ENCODE measurements at places on chromosomes 6 and 20.

GRCh38 chr6:8642131-8642530, 206.8 kb upstream of the SLC35B3 start:
- no peak for DNase-seq
- H3K36me3 ChIP-seq = no peaks in the 10 kb centered on the region
- no peaks in the 10 kb centered on the region for H3K27me3 ChIP-seq

DNA sequence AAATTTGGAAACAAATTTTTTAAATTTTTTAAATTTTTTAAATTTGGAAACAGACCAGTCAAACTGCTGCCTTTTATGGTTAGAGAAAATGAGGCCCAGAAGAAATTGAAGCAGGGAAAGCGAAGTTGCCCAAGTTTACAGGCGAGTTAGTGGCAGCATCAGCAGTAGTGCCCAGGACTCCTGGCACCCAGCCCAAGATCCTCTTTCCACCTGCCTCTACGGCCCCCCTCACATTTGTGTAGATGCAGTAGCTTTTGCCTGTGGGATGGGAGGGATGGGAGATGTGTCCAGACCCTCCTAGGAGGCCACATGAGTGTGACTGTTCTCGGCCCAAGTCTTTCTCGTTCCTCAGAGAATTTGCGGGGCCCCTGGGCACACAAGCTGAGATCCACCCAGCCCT, 49.8 kb downstream of the HNF4A start:
- H3K36me3 ChIP-seq = no peaks in the 10 kb centered on the region
- DNase-seq = no peak
- H3K4me1 ChIP-seq = no peaks in the 10 kb centered on the region

DNA sequence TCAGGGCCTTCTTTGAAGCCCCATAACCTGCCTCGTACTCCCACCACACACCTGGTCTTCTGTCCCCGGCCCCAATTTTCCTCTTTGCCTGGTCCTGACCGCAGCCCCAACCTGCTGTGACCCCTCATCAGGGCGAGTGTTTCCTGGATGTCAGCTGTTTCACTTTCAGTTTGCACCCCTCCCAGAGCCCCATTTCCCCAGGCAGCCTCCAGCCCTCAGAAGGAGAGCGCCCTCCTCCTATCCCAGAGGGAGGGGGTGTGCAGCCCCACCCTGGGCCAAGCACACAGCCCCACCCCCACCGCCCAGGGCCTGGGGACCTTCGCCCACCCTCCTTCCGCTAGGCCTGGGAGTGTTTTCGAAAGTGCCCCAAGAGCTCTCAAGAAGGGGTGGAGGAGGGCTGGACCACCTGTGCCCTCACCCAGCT, 1.5 kb downstream of the BAK1 start:
- peak overlapping the region; percentile 81 for H3K27ac ChIP-seq
- H3K36me3 ChIP-seq = peaks cover 41% of the 10 kb centered on the region
- no peaks in the 10 kb centered on the region for H3K27me3 ChIP-seq
- peak; percentile 80 for DNase-seq

DNA sequence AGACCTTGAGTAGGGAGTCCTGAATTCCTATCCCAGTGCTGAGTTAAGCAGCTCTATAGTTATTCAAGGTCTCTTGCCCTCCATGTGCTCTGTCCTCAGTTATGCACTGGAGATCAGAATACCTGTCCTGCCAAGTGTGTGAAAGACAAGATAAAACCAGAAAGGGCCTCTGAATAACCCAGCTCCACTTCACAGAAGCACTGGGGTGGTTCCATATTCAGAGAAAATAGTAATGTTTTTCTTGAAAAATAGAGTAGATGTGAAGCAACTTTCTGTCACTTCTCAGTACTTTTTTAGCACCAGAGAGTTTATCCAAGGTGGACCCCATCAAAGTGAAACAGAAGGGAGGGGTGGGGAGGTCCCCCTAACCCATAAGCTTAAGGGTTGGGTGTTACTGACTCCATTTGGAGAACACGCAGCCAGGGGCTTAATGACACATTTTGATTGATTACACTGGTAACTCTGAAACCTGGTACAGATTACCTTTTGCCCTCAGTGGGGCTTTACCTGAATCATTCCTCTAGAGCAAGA, 509.8 kb upstream of the JARID2 start:
- H3K27me3 ChIP-seq = no peaks in the 10 kb centered on the region
- H3K4me3 ChIP-seq = no peak overlapping the region
- no peaks in the 10 kb centered on the region for H3K36me3 ChIP-seq
- no peak for DNase-seq

DNA sequence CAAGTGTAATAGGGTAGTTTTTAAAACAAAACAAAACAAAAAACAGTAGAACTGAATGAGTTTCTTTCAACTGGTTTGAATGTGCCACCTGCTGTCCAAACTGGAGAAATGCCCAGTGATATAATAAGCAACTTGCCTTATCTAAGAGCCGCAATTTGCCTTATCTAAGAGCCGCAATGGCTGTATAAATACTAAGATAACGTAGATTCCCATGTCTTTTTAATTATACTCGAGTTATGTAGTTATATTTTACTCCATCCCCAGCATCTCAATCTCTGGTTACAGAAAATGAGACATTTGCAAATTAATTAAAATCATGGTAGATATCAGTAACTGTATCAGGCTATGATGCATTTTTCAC, 67.2 kb downstream of the RPP40 start:
- H3K4me3 ChIP-seq = no peak overlapping the region
- no peak overlapping the region for H3K27ac ChIP-seq
- peaks cover 4% of the 10 kb centered on the region for H3K36me3 ChIP-seq
- peaks cover 13% of the 10 kb centered on the region for H3K4me1 ChIP-seq

GRCh38 chr6:45696738-45697137, 318.9 kb downstream of the CLIC5 start:
- no peaks in the 10 kb centered on the region for H3K27me3 ChIP-seq
- H3K4me3 ChIP-seq = no peak overlapping the region
- no peaks in the 10 kb centered on the region for H3K4me1 ChIP-seq

DNA sequence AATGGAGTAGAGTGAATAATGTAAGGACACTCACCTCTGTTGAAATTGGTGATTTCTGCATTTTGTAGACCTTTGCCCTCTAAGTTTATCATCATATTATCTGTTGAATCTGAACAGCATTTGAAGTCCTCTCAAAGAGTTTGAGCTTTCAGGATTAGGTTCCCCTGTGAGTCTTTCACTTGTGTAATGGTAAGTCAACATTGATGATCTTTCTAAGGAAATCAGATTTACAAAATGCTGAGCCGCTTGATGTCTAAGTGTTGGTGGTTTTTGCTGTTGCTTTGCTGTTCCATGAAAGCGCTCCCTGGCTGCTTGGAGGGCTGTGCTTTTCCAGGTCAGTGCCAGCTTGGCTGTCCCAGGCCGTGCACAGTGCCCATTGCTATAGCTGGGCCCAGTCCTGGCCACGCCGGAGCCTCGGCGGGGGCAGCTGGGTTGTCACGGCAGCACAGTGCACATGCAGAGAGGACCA, 33.8 kb upstream of the KIF25 start:
- no peaks in the 10 kb centered on the region for H3K36me3 ChIP-seq
- H3K27ac ChIP-seq = no peak overlapping the region
- no peaks in the 10 kb centered on the region for H3K27me3 ChIP-seq
- no peak for DNase-seq
- no peaks in the 10 kb centered on the region for H3K4me1 ChIP-seq

- H3K27me3 ChIP-seq = no peaks in the 10 kb centered on the region
- H3K4me1 ChIP-seq = peaks cover under 1% of the 10 kb centered on the region
- no peak overlapping the region for H3K27ac ChIP-seq
- H3K4me3 ChIP-seq = no peak overlapping the region
- H3K36me3 ChIP-seq = peaks cover 20% of the 10 kb centered on the region
Measured at GRCh38 chr6:143505111-143505510, 6.4 kb downstream of the FUCA2 start.

DNA sequence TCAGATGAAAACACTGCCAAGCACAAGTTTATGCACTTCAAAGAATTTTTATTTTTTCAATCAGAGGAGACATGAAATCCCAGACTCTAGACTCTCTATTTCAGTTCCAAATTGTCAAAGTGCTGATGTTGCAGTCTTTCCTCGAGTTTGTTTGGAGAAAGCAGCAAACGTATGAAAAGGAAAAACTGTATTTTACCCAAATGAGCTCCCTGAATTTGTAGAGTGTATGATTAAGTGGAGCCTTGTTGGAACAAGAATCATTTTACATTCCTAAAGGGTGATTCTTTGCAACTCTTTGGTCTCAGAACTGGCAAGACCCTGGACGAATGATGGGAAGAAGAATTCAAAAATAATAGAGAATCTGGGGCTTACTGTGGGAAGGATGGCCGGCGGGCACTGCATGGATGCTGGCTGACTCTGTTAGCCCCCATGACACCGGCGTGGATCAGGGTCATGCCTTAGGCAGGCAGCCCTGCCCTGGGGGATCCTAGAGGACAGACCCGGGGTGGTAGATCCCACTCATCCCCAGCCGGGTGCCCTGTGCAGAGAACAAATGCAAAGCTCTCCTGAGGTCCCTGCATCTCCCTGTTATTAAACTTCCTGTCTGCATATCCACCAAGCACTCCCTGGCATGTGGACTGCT, 207.4 kb downstream of the FNDC1 start:
- H3K27me3 ChIP-seq = no peaks in the 10 kb centered on the region
- H3K4me1 ChIP-seq = no peaks in the 10 kb centered on the region
- no peak overlapping the region for H3K4me3 ChIP-seq

DNA sequence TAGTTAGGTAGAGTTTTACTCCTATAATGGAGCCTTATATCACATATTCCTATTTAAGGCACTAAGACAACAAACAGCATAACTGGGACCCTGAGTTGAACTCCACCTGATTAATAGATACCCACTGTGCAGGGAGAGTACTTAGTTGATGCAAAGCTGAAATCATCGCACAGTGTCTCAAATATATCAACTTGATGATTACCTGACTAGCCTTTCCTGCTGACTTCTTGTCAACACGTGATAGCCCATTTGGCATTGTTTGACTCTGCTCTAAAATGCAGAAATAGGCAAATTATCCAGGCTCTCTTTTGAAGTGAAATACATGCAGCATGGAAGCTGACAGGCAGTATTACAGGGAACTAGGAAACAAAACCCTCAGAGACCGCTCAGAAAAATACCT, 154.6 kb upstream of the HDAC2 start:
- no peak overlapping the region for H3K4me3 ChIP-seq
- H3K27me3 ChIP-seq = peaks cover 2% of the 10 kb centered on the region
- H3K27ac ChIP-seq = no peak overlapping the region
- DNase-seq = no peak

- no peak overlapping the region for H3K4me3 ChIP-seq
- no peak overlapping the region for H3K27ac ChIP-seq
- H3K36me3 ChIP-seq = no peaks in the 10 kb centered on the region
- no peaks in the 10 kb centered on the region for H3K27me3 ChIP-seq
Measured at GRCh38 chr6:116158641-116159040, 32.7 kb upstream of the COL10A1 start.

DNA sequence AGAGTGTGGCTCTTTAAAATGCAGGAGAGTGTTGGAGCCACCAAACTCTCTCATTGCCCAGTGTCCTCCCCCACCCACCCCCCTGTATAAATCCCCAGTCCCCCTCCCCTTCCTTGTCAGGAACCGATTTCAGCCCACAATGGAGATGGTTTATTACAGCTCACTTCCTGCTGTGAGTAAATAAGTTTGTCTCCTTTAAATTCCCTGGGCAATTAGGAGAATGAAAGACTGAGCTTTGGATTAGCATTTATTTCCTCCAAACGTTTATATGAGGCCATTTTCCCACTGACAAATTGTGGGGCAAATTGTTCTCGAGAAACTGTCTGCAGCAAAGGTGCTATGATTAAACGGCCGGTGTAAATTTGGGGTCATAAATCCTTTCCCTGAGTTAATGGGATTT, 128.8 kb downstream of the DHX35 start:
- H3K27me3 ChIP-seq = no peaks in the 10 kb centered on the region
- no peaks in the 10 kb centered on the region for H3K4me1 ChIP-seq
- no peak overlapping the region for H3K27ac ChIP-seq
- no peak overlapping the region for H3K4me3 ChIP-seq

DNA sequence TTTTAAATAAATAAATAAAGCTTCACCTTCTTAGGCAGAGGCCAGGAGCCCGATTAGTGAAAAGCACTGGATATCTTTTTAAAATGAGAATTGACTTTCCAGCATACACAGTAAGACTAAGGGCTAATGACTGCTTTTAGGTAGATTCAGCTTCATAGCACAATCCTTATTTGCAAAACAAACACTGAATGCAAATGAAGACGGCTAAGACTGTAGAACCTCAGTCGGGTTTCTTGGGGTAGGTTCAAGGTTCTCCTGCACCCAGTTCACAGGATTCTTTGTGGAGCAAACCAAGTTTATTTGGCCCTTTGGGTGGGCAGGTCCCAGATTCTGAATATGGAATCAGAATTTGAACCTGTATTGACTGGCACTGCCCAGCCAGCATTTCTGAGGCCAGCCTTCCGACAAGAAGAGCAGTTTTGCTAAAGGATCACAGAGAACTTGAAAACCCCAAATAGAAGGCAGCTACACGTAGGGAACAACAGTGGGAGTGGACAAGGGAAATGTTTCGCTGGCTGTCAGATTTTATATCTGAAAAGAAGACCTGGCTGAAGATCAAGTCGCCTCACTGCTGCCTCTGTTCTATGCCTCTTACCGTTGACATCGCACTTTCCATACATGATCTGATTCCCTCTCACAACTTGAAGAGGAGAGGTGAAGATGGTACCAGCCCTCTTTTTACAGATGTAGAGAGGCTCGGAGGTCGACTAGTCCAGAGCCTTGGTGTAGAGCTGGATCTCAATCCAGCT, 8.2 kb downstream of the TRERF1 start:
- H3K36me3 ChIP-seq = no peaks in the 10 kb centered on the region
- H3K27ac ChIP-seq = no peak overlapping the region
- no peak overlapping the region for H3K4me3 ChIP-seq
- DNase-seq = no peak

DNA sequence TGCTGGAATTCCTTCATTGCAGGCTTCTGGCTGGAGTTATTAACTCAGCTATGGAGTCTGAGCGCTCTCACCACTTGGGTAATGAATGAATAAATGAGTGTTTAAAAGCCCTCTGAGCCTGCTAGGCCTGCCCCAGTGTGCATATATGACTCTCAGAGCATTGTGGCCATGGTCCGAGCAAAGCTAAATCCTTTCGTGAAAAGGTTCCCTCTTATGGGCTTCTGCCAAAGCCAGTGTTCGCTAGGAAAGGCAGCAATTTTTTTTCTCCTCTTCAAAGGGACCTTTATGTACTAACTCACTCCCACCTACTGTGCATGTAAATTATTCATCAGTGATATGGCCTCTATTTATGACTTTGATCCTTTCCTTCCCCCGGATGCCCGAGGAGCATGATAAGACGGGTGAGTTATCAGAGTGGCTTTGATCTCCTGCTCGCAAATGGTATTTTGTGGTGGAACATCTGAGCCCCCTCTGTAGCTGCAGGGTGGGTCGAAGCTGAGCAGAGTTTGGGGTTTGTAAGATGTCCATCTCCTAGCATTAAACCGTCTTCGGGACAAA, 88.6 kb downstream of the LINC00237 start:
- H3K27me3 ChIP-seq = peaks cover 4% of the 10 kb centered on the region
- no peaks in the 10 kb centered on the region for H3K36me3 ChIP-seq
- H3K4me1 ChIP-seq = no peaks in the 10 kb centered on the region
- H3K4me3 ChIP-seq = no peak overlapping the region

Measured in natural killer cell (primary cell).